ENCODE measurements at places on chromosomes 1 and 21.

DNA sequence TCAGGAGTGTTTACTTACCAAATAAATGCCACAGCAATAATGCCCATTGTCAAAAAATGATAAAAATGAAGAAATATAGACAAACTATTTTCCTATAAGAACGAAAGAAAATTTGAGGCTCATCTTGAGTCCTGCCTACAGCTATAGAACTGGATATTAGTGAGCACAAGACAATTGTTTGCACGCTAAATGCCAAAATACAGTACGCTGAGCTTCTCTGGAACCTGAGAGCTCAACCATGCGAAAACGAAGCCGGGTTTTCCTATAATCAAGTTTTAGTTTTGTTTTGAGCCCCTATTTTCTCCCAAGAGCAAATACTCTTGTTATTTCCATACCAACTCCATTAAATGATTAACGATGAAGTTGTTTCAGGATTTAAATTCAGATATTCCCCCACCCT, 42.0 kb upstream of the CCSAP start:
- no peak for DNase-seq

DNA sequence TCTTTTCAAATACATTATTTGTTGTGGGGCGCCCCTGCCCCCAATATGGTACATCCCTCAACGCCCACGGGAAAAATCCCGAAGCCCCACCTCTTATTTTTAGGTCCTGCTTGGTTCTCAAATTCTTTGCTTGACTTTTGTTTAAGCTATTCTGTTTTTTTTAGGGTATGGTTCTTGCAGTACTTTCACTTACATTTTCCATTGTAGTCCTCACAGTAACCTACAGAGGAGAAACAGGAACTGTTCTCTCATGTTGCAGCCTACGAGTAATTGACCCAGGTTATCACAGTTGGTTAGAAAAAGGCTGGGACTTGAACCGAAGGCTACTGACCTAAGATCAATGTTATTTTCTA, 697 bp upstream of the C21orf91 start:
- DNase-seq, result no peak

DNA sequence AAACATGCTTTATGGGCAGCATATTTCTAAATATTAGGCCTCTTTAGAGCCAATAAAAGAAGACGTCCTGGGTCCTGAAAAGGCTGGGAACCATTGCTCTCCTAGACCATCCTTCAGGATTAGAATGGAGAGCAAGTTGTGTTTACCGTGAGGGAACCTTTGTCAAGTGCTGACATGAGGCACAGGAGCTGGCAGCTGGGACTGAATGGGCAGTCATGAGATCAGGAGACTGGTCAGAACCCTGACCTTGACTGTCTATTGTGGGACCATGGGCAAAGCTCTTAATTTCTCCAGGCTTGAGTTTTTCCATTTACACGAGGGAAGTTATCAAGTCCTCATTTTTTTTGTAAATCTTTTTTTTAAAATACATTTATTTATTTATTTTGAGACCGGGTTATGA, 5.2 kb downstream of the PFKFB2 start:
- no peak for DNase-seq

GRCh38 chr1:4000811-4001251, 100.8 kb upstream of the C1orf174 start:
- no peak for DNase-seq

- DNase-seq, result no peak
Measured at GRCh38 chr1:156958247-156958714, 37.8 kb downstream of the LRRC71 start.

GRCh38 chr1:149942207-149942606, 5.5 kb upstream of the MTMR11 start:
- DNase-seq, result no peak

- no peak for DNase-seq
Measured at GRCh38 chr1:81435175-81435574, 365.6 kb upstream of the ADGRL2 start.

DNA sequence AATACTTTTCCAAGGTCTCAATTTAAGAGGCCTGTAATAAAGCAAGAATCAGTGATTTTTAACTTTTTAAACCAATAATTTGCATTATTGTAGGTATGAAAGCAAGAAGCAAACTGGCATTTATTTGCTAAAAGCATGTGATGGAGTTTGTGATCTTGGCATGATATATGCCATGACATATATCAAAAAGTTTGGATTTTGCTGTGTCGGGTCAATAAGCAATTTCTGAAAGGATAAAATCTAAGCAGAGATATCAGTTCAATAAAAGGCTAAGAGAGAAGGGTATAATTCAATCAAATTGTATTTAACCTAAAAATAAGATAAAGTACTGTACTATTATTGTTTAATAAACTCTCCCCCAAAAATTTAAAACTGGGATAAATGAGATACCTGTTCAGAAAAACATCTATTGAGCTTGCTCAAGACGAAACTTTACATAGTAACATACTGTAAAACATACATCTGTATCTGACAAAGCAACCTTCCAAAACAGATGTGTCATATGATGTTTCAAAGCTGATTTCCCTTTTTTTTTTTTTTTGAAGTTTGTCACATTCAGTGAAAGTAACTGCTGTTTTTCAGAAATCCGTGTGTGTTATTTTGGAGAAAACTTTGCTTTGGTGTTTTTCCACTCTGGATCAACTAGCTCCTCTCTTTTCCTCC, 74.5 kb downstream of the TGFBR3 start:
- DNase-seq, result no peak

DNA sequence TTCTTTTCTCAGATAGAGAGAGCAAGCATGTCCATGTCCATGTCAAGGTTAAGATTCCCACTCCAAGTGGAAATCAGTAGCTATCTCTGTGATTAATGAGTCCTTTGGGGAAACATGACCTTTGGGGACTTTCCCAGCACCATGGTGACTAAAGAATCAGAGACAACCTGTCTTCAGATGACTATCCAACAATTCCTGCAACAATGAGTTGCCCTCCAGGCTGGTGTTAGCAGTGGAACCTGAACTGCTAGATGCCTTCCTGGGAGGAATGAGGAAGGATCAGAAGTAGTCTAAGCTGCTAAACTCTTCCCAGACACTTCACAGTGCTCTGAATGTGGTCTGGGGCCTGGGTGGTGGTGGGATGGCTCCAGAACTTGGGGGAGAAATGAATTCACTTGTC, 6.5 kb downstream of the S100A9 start:
- no peak for DNase-seq

DNA sequence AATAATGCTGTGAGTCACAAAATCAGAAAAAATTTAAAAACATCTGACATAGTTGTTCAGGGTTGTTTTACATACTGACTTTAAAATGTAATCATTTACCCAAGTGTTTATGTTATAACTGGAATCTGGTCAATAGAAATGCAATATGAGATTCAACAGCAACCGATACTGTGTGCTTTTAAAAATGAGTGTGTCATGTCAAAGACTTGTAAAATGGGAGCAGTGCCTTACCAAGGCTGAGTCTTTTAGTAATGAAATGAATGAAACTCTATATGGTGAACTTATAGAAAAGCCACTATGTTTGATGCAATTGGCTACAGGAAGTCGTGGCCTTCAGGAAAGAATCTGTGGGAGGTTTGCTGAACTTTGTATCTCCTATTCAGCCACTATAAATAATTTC, 570.2 kb downstream of the DPYD start:
- DNase-seq, result no peak

DNA sequence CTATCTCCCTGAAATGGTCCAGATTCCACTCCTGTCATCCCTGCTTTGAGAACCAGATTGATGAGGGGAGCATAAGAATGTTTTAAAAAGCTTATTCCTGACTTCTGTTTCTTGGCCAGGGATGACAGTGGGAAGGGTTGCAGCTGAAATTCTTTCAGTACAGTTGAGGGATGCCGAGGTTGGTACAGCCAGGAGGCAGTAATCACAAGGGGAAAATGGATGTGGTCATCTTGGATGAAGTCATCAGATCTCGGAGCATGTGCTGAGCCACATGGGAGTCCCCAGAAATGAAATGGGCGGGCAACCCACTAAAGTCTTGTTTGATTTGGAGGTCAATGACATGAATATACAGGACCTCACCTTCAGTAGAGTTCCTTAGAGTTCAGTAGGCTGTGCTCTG, 18.7 kb upstream of the PLA2G2E start:
- DNase-seq, result no peak

DNA sequence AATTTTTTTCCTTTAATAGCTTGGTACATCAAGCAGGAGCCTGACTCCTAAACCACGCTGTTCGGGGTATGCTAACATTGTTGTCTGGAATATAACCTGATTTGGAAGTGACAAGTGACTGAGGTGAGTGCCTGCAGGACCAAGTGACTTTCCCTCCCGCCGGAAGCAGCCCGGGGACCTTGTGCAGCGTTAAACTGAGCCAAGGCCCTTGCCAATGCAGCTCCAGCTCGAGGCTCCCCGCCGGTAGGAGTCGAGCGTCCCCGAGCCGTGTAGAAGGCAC, 716 bp upstream of the MTARC1 start:
- no peak for DNase-seq

GRCh38 chr1:178004926-178005391, 35.1 kb upstream of the SEC16B start:
- no peak for DNase-seq

DNA sequence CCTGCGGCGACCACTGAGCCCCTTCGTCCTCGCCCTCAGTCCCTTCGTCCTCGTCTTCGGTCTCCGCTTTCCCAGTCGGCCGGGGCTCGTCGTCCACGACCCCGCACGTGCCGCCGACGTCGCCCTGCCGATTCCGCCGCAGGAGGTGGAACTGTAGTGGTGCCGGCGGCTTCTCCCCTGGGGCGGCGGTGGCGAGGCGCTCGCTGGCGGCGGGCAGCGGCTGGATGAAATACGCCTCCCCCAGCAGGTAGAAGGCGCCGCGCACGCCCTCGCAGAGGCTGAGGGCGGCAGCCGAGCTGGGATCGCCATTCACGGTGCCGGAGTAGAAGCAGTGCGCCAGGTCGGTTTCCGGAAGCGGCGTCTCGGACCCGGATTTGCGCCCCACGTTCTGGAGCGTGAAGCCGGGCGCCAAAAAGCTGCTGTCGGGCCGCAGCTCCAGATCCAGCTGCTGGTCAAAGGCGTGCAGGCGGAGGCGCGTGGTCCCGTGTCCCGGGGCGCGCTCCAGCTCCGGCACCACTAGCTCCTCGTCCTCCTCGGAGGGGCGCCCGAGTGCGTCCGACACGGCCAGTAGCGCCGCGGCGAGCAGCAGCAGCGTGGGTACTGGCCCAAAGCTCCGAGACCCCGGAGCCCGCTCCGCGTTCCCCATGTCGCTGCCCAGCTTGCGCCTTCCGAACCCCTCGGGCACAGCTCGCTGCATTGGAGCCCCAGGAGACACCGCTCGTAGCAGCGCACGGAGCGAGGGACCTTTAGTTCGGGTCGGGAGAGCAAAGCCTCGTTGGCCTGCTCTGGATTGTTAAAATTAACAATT, 747 bp downstream of the ADAMTS1 start:
- DNase-seq, result peak; percentile 1

DNA sequence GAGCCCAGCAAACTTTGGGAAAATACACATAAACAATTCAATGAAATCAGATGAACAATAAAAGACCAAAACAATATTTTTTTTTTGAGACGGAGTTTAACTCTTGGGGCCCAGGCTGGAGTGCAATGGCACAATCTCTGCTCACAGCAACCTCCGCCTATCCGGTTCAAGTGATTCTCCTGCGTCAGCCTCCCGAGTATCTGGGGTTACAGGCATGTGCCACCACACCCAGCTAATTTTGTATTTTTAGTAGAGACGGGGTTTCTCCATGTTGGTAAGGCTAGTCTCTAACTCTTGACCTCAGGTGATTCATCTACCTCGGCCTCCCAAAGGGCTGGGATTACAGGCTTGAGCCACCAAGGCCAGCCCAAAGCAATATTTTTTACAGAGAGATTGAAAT, 1588.5 kb downstream of the BRINP3 start:
- no peak for DNase-seq
